ENCODE measurements at places on chromosomes 1 and 21. TPM values are rescaled to one million over a fixed set of nuclear protein-coding genes. Genes with fewer than 3 reads are reported as not detected.

GRCh38 chr1:201096041-201096461 is 16.2 kb downstream of the CACNA1S start:
- no peak for DNase-seq

DNA sequence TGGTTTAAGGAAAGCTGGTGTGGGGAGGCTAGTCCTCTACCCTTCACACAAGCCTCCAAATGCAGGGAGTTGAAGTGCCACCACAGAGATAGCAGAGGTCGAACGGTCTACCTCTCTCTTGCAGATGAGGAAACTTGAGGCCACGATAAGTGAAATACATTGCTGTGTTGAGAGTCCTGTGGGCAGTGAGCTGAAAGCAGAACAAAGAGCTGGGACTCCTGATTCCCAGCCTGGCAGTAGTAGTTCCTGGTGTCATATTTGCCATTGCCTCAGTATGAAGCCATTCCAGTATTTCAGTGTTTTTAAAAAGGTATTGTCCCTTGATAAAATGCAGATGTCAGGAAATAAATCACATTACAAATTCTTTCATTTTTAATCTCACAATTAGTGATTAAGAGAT is 28.6 kb downstream of the AK4 start:
- DNase-seq: no peak

- DNase-seq: no peak
Observed at GRCh38 chr1:206923009-206923960, 1.5 kb upstream of the FCMR start.

GRCh38 chr1:239337799-239338430 is 48.5 kb upstream of the CHRM3 start:
- DNase-seq: no peak

DNA sequence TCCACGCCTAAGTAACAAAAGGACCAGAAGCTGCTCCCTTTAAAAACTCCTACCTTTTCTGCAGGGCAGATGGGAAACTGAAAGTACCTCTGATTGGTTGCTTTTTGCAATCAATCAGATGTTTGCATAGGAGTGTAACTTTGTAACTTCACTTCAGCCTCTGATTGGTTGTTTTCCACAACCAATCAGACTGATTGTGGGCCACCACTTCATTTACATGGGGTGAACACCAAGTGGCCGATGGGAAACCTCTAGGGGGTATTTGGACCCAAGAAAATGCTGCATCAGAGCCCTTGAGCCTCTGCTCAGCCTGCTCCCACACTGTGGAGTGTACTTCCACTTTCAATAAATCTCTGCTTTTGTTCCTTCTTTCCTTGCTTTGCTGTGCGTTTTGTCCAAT is 32.8 kb upstream of the CD1D start:
- no peak for DNase-seq

- no peak for DNase-seq
Observed at GRCh38 chr1:68085752-68086151, 35.3 kb upstream of the DIRAS3 start.

Gene CAMK1G
- 1.4 TPM for total RNA-seq

Gene LTN1
- 25.7 TPM for total RNA-seq

Gene NBPF6
- total RNA-seq: not detected
